ENCODE measurements at places on chromosomes 1 and 21.

- peak; percentile 96 for DNase-seq
These were observed 17.1 kb upstream of the SPSB1 start for GRCh38 chr1:9275567-9276034.

GRCh38 chr21:35896060-35896459 is 164.3 kb downstream of the SETD4 start:
- DNase-seq = no peak

- DNase-seq = no peak
These were observed 73.4 kb downstream of the MACF1 start for GRCh38 chr1:39277879-39278278.

DNA sequence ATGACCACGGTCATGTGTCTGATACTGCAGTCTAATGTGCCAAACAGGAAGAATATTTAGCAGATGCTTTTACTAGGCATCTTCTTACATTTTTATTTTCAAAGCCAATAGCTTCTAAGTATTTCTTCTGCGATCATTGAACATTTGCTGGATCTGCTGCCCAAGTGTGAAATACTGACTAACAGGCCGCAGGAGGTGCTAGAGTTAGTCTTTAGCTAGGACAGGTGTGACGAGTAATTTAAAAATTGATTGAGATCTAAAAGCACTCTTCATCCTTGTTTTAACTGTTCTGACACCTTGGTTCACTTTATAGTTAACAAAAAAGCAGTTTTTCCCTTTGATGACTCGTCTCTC is 748 bp upstream of the FAM78B start:
- no peak for DNase-seq

- no peak for DNase-seq
These were observed 10.6 kb downstream of the XKR8 start for GRCh38 chr1:27970401-27970800.

All from inflammatory macrophage (primary cell).